ENCODE measurements at places on chromosomes 11 and 22. TPM values are rescaled to one million over a fixed set of nuclear protein-coding genes. Genes with fewer than 3 reads are reported as not detected.

Gene PNPLA5
- total RNA-seq: not detected

- H3K27ac ChIP-seq: no peak overlapping the region
- H3K36me3 ChIP-seq: no peaks in the 10 kb centered on the region
- no peak overlapping the region for H3K4me3 ChIP-seq
- no peaks in the 10 kb centered on the region for H3K27me3 ChIP-seq
- H3K4me1 ChIP-seq: no peaks in the 10 kb centered on the region
Observed at GRCh38 chr11:20854215-20854955, 185.0 kb downstream of the NELL1 start.

Gene OR6A2
- not detected for total RNA-seq

DNA sequence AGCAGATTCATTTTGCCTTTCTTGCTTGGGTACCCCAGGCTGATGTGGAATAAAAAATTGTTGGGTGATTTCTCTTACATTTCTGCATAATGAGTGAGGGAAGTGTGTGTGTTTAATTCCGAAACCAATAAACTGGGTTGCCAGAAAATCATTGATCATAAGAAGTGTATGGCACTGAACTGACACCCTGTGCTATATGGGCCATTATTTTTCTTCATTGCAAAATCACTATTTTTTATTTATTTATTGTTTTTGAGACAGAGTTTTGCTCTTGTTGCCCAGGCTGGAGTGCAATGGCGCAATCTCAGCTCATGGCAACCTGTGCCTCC, 14.6 kb upstream of the HIKESHI start:
- DNase-seq: no peak
- peaks cover 7% of the 10 kb centered on the region for H3K36me3 ChIP-seq
- no peak overlapping the region for H3K4me3 ChIP-seq
- no peak overlapping the region for H3K27ac ChIP-seq
- no peaks in the 10 kb centered on the region for H3K4me1 ChIP-seq

DNA sequence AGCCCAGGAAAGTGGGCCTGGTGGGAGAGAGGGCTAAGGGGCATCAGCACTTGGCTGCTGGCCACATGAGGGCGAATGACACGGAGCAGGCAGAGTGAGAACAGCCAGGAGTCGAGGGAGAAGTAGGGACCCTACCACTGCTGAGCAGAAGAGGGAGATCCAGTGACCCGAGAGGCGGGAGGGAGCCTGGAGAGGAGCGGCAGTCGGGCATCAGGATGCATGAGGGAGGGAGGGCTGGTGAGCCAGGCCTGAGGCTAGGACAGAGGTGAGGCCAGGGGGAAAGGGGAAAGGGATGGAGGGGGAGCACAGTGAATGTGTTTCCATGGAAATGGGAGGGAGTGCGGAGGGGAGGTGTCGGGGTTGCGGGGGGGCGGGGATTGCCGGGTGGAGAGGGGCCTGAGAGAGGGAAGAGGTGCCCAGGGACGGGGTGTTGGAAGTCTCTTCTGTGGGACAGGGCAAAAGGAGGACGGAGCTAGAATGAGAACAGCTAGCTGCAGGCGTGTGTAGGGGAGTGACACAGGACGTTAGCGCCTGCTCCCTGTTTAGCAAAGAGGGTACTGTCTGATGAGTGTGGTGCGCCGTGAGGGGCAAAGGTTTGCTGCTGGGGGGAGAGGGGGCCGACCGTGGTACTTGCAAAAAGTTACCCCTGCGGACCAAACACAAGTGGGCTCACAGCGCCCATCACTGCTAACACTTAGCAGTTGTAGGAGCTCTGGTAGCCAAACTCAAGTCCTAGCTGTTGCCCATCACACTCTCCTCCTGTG, 37.1 kb upstream of the WNT11 start:
- no peaks in the 10 kb centered on the region for H3K27me3 ChIP-seq
- DNase-seq: no peak
- no peak overlapping the region for H3K27ac ChIP-seq
- H3K4me1 ChIP-seq: no peaks in the 10 kb centered on the region

GRCh38 chr11:23539556-23539955, 679.3 kb upstream of the CCDC179 start:
- H3K4me3 ChIP-seq: no peak overlapping the region
- no peaks in the 10 kb centered on the region for H3K4me1 ChIP-seq
- no peak overlapping the region for H3K27ac ChIP-seq

- H3K36me3 ChIP-seq: peaks cover 14% of the 10 kb centered on the region
- H3K4me1 ChIP-seq: peaks cover 57% of the 10 kb centered on the region
- H3K27ac ChIP-seq: no peak overlapping the region
Observed at GRCh38 chr11:36452961-36453360, 57.1 kb downstream of the TRAF6 start.

DNA sequence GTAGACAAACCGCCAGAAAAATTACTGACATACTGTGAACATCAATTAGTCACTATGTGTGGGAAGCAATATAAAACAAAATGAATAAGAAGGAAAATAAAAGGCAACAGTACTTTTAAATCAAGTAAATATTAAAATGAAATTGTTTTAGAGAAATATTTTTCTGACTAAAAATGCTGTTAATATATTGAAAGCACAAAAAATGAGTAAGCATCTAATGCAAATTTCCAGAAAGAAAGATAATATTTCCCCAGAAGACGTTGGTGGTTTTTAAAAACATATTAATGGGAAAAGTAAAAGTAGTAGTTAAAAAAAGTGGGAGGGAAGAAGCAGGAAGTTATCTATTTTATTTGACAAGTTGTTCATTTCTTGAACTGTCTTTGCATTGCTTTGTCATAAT, 16.5 kb downstream of the XKR3 start:
- no peak overlapping the region for H3K27ac ChIP-seq
- no peaks in the 10 kb centered on the region for H3K36me3 ChIP-seq
- H3K4me1 ChIP-seq: no peaks in the 10 kb centered on the region
- no peaks in the 10 kb centered on the region for H3K27me3 ChIP-seq
- DNase-seq: no peak

Gene LRRC4C
- total RNA-seq: 0.34 TPM

DNA sequence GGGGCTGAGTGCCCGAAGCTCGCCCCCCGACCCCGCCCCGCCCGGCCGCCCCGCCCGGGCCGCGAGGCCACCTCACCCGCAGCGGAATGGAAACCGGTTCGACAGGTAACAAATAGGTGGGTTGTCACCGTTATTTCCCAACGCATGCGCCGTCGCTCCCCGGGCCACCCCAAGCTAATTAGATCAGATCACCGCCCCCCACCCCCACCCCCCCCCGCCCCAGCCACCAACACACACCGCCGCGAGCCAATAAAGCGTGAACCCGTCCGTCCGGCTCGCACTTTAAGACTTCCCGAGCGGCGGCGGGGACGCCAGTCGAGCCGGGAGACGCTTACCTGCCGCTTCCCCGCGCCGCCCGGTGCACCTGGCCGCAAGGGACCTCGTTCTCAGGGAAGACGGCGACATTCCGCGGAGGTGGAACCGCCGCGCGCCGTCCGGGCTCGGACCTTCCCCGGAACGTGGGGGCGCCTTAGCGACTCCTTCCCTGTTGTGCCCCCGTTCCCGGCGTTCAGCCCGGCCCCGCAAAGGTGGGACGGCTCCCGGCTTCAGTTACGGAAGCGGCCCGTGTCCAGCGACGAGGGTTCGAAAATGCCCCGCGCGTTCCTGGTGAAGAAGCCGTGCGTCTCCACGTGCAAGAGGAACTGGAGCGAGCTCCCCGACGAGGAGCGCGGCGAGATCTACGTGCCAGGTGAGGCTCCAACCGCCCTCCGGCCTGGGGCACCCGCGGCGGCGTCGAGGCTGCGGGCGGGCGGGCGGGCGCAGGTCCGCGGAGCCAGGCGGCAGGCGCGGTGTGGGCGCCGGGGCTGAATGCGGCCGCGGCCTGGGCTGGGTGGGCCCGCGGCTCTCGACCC, at the start of gene OVOL1:
Gene OVOL1, plus strand, starts transcription at position 278 of the 851 bp plus-strand sequence. Its CDS starts 311 bp downstream, at position 589.
- H3K27ac ChIP-seq: no peak within 1 kb of the TSS
- peak within 1 kb of the TSS; percentile 36 for H3K4me3 ChIP-seq
- no peak for DNase-seq
- no peaks in the 10 kb centered on the region for H3K36me3 ChIP-seq
- H3K27me3 ChIP-seq: peaks cover 59% of the 10 kb centered on the region
- H3K4me1 ChIP-seq: peaks cover 20% of the 10 kb centered on the region

Gene POTEH
- total RNA-seq: not detected

Gene OR8D1
- total RNA-seq: not detected

Gene OR4A16
- not detected for total RNA-seq

DNA sequence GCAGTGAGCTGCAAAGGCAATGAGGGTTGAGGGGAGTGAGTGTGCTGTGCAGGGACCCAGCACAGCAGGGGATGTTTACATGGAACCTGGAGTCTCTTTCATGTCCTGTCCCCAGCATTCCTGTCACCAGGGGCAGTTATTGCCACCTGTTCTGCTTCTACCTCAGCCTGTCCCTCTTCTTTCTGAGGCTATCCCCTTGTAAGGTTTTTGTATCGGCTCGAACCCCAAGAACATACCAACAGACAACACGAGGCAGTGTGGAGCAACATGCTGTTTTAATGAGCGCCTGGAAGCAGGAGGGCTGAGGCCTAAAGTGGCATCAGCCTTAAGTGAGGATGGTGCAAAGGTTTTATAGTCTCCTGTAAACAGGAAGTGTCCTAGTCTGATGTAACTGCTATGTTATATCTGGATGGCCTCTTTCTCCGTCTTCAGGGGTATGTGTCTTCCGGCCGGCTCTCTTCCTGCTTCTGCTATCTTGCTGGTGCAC, 3.9 kb downstream of the SCGB2A2 start:
- no peaks in the 10 kb centered on the region for H3K4me1 ChIP-seq
- H3K4me3 ChIP-seq: no peak overlapping the region
- no peak for DNase-seq

DNA sequence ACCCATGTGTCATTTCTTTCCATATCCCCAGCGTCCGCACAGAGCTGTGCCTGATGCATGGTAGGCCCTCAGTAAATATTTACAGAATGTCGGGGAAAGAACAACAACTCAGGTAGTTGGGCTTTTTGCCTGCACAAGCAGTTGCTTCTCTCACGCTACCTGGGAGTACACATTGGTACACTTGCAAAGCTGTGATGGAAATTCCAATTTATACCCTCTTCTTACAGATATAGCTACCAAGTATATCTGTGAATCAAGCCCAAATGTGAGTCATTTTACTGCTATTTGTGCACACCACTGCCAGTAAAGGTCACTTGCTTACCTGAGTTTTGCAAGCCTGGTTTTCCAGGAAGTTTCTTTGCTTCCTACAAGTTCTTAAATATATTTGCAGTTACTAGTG, 333.0 kb upstream of the NARS2 start:
- peaks cover 12% of the 10 kb centered on the region for H3K27me3 ChIP-seq
- no peaks in the 10 kb centered on the region for H3K36me3 ChIP-seq
- no peak overlapping the region for H3K4me3 ChIP-seq
- no peak for DNase-seq

Gene ABTB2
- total RNA-seq: 14.3 TPM

Gene TMEM45B
- total RNA-seq: not detected

- H3K4me1 ChIP-seq: no peaks in the 10 kb centered on the region
- H3K36me3 ChIP-seq: no peaks in the 10 kb centered on the region
- no peak overlapping the region for H3K4me3 ChIP-seq
- H3K27me3 ChIP-seq: peaks cover 19% of the 10 kb centered on the region
Observed at GRCh38 chr11:64601605-64602465, 10.8 kb downstream of the SLC22A12 start.

- H3K4me3 ChIP-seq: no peak overlapping the region
- H3K27ac ChIP-seq: no peak overlapping the region
- H3K4me1 ChIP-seq: no peaks in the 10 kb centered on the region
- no peak for DNase-seq
- H3K36me3 ChIP-seq: no peaks in the 10 kb centered on the region
Observed at GRCh38 chr11:78931891-78932290, 357.2 kb upstream of the NARS2 start.

Gene APOL1
- total RNA-seq: 16.7 TPM

GRCh38 chr11:71112454-71112853, 139.9 kb downstream of the SHANK2 start:
- H3K4me3 ChIP-seq: no peak overlapping the region
- no peaks in the 10 kb centered on the region for H3K36me3 ChIP-seq
- DNase-seq: no peak
- no peaks in the 10 kb centered on the region for H3K27me3 ChIP-seq

Gene ASPHD2
- 0.15 TPM for total RNA-seq

- H3K4me3 ChIP-seq: peak overlapping the region; percentile 67
- peaks cover 37% of the 10 kb centered on the region for H3K4me1 ChIP-seq
- H3K36me3 ChIP-seq: no peaks in the 10 kb centered on the region
- DNase-seq: peak; percentile 79
- peak overlapping the region; percentile 96 for H3K27ac ChIP-seq
- H3K27me3 ChIP-seq: no peaks in the 10 kb centered on the region
Observed at GRCh38 chr22:42856179-42856864, 751 bp downstream of the ARFGAP3 start.

DNA sequence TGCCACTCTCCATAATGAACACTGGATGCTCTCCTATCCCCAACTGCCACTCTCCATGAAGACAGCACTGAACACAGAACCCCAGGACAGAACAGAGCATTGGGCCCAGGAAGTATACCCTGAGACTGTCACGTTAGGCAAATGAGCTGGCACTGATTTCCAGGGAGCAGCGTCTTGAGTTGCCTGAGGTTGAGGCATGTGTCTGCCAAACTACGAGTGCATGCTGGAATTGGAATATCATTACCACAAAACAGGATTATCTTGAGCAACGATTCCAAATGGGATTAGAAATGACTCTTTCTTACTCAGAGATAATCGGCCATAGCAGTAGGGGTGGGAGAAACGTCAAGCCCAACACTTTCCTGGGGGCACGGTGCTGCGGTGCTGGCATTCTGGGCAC, 39.9 kb downstream of the CLPB start:
- H3K27ac ChIP-seq: no peak overlapping the region
- DNase-seq: no peak
- no peaks in the 10 kb centered on the region for H3K27me3 ChIP-seq
- H3K36me3 ChIP-seq: no peaks in the 10 kb centered on the region

- peaks cover 5% of the 10 kb centered on the region for H3K4me1 ChIP-seq
- H3K27me3 ChIP-seq: peaks cover 56% of the 10 kb centered on the region
- no peak overlapping the region for H3K4me3 ChIP-seq
- H3K36me3 ChIP-seq: no peaks in the 10 kb centered on the region
Observed at GRCh38 chr22:27135031-27135981, 477.9 kb downstream of the MIAT start.

Gene KRTAP5-8
- total RNA-seq: not detected

Gene BEST1
- total RNA-seq: 0.73 TPM

Gene NUP98
- 57.6 TPM for total RNA-seq

GRCh38 chr22:37999640-38000272, 15.4 kb upstream of the SOX10 start:
- no peaks in the 10 kb centered on the region for H3K36me3 ChIP-seq
- peaks cover 18% of the 10 kb centered on the region for H3K4me1 ChIP-seq
- H3K4me3 ChIP-seq: no peak overlapping the region

GRCh38 chr22:45548991-45549761, 46.5 kb downstream of the FBLN1 start:
- H3K36me3 ChIP-seq: no peaks in the 10 kb centered on the region
- no peak overlapping the region for H3K27ac ChIP-seq
- no peak overlapping the region for H3K4me3 ChIP-seq
- H3K27me3 ChIP-seq: no peaks in the 10 kb centered on the region

Gene CCDC157
- 1.2 TPM for total RNA-seq

DNA sequence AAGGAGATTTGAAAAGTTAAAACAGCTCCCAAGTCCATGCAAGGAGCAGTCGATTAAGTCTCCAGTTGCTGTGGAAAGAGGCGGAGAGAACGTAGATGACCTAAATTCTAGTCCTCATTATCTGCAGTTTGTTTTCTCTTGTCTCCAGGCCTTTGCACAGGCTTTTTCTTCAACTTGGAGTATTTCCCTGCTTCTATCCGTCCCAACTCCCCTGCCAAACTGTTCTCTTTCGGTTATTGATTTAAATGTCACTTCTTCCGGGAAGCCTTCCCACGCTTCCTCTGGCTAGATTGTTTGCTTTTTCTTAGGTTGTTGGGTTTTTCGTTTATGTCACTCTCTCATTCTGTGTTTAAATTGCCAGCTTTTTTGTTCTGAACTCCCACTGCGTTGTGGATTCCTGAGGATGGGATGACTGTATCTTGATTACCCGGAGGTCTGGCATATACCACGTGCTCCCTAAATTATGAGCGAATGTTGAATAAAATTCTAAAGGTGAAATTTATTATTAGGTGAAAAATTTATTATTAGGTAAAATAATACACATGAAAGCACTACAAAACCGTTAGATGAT, 463 bp downstream of the TMEM126B start:
- peak overlapping the region; percentile 96 for H3K27ac ChIP-seq
- H3K4me3 ChIP-seq: peak overlapping the region; percentile 72
- H3K4me1 ChIP-seq: peaks cover 22% of the 10 kb centered on the region
- H3K27me3 ChIP-seq: no peaks in the 10 kb centered on the region
